ENCODE measurements at places on chromosomes 7 and 10.

- peak; percentile 61 for DNase-seq
Observed at GRCh38 chr10:61793760-61794703, 107.5 kb upstream of the ARID5B start.

DNA sequence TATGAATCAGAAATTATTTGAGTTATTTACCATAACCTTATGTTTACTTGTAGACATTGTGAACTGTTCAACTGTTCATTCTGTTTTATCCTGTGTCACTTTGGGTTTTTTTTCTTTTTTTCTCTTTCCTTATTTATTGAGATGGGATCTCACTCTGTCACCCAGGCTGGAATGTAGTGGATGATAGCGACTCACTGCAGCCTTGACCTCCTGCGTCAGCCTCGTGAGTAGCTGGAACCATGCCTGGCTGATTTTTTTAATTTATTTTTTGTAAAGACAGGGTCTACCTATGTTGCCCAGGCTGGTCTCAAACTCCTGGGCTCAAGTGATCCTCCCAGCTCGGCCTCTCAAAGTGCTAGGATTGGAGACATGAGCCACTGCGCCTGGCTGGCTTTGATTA, 97.1 kb downstream of the CSTF2T start:
- no peak for DNase-seq

GRCh38 chr7:75050501-75050900, 23.1 kb downstream of the RCC1L start:
- no peak for DNase-seq

DNA sequence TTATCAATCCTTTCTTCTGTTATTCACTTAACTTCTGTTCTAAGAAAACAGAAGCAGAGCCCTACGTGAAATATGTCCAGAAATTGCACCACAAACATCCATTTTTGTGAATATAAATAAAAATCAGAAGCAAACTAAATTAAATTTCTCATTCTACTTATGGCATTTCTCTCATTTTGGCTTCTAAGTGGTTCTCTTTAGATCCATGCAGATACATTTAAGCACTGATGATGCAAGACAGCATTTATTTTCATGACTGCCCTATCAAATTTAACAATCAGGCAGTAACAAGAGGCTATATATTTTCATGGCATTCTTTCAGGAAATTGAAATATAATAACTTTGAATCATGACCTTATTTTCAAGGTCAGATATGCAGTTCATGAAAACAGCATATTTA, 1049.6 kb downstream of the GRM8 start:
- DNase-seq, result no peak

GRCh38 chr10:75911426-75911825, 480.0 kb downstream of the LRMDA start:
- DNase-seq, result no peak

DNA sequence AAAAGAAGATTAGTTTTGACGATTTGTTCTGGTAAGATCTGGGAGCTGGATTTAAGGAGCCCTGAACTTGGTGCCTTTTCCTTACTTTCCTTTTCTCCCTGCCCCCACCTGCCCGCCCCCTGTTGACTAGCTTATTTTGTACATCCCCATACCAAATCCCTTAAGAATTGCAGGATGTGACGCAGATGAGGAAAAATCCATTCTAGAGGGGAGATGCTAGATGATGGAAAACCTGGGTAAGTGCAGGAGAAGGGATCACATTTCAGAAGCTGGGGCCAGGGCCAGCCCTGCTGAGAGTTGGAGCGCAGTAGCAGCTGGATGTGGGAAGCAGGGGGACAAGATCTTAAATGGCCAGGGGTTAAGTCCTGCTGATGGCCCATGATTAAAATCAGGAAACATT, 93.9 kb downstream of the CCDC3 start:
- DNase-seq, result no peak

DNA sequence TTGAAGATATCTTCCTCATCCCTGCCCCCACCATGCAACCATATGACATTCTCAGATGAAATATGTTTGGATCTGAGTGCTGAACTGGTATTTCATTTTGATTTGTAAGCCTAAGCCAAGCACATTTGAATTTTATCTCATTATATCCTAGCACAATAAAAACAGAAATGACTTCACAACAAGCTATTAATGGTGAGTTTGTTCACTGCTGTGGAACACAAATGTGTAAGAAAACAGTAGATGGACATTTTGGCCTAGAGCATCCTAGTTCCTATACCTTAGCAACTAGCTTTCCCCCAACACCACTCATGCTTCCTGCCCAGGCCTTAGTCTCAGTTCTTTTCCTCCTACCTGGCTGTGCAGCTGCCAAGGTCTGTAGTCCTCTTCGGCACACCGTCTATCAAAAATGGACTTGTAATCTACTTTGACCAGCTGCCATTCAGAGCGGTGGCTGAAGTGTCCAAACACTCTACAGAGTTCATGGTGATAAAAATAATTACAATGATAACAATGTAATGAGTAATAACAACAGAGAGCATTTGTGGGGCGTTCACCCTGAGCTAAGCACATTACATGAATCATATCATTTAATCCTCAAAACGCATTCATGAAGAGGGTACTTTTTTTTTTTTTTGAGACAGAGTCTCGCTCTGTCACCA, 491.9 kb downstream of the SORCS1 start:
- DNase-seq, result no peak

DNA sequence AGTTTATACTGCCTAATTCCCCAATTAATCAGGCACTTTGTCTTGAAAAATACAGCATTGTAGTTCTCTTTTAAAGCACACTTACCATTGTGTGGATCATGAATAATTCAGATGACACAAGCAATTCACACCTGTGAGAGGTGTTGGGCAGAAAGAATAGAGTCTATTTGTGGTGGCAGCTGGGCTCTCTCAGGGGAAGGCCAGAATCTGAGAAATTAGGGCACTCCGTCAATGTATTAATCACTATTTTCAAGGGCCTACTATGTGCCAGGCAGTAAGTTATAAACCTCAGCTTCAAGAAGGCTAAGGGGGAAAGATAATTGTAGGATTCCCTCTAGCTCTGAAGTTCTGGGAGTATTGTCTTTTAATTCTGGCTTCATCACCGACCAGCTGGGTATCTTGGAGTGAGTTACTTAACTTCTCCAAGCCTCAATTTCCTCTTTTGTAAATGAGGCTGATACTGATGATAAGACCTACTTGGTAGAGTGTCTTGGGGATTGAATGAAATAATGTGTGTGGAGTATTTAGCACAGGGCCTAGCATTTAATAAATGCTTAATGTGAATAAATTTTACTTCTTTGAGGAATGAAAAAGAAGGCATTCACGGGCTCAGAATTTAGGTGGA, 2.5 kb downstream of the CHN2 start:
- no peak for DNase-seq

DNA sequence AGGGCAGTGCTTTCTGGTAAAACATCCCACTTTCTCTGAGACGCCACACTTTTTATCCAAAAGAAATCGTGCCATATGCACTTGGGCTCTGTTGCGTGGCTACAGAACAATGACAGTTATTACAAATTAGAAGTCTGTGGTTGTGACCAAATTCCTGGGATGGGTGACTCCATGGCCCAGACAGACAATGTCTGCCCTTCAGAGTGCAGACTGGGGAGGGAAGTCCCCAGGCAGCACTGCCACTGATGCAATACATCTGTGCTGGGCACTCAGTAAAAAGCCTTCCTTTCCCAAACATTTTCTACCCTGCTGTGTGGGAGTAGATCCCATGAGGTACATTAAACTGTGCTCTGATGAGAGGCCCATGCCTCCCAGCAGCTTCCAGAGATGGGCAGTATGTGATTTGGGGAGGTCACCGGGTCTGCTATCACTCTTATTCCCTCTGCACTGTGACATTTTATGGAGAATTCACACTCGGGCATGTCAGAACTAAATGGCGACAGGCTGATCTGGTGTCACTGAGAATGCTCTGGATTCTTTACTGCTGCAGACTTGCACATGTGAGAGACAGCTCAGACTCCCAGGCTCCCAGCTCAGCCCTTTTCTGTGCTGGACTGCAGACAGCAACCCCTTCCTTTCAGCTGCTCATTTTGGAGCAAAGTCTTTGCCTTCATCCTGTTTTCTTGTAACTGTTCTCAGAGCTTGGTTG, 243.5 kb upstream of the ZNF32 start:
- DNase-seq, result no peak

DNA sequence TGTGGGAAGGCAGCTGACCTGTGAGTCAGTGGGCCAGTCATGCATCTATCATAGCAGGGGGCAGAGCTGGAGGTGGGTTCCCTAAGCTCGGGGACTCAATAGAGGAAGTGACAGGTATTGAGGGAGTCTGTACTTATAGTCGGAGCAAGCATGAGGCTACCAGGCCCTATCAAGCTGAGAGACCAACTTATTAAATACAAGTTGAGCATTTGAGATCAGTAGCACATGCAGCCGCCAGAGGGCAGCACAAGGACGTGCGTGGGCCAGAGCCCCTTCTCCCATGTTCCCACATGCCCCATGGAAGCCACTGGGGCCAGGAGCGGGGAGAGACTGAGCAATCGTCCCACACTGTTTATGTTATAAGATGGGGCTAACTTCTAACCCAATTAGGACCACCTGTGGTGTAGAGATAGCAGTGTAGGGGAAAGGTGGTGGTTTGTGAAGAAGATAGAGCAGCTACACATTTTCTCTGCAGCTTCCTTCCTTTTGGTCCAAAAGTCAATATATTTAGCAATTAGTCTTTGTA, 13.0 kb upstream of the STK31 start:
- DNase-seq, result peak; percentile 5

GRCh38 chr7:25456467-25457171, 228.3 kb upstream of the NPVF start:
- peak; percentile 53 for DNase-seq

- DNase-seq, result no peak
Observed at GRCh38 chr10:53690524-53691240, 918.1 kb upstream of the MBL2 start.

DNA sequence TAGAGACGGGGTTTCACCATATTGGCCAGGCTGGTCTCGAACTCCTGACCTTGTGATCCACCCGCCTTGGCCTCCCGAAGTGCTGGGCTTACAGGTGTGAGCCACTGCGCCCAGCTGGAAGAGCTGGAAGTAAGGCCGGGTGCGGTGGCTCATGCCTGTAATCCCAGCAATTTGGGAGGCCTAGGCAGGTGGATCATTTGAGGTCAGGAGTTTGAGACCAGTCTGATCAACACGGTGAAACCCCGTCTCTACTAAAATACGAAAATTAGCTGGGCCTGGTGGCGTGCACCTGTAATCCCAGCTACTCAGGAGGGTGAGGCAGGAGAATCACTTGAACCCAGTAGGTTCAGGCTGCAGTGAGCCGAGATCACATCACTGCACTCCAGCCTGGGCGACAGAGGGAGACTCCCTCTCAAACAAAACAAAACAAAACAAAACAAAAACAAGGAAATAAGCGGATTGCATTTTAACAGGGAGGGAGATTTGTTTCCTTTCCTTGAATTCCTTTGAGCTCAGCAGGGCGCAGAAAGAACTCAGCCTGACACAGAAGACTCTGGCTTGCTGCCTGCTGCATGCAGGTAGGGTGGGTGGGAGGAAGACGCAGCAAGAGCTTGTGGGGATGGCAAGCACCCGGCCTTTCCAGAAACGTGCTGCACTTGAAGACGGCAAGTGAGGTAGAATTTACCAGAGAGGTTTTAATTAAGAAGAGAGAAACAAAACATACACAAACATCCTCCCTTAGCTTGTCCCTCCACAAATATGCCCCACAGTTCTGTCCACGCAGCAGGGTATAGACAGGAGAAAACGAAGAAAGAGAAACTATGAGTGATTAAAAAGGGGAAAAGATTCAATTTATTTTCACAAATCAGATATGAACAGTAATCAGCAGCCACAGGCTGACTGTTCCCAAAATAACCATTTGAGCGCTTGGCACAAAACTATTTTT, 148.0 kb downstream of the RNF216 start:
- DNase-seq, result no peak

DNA sequence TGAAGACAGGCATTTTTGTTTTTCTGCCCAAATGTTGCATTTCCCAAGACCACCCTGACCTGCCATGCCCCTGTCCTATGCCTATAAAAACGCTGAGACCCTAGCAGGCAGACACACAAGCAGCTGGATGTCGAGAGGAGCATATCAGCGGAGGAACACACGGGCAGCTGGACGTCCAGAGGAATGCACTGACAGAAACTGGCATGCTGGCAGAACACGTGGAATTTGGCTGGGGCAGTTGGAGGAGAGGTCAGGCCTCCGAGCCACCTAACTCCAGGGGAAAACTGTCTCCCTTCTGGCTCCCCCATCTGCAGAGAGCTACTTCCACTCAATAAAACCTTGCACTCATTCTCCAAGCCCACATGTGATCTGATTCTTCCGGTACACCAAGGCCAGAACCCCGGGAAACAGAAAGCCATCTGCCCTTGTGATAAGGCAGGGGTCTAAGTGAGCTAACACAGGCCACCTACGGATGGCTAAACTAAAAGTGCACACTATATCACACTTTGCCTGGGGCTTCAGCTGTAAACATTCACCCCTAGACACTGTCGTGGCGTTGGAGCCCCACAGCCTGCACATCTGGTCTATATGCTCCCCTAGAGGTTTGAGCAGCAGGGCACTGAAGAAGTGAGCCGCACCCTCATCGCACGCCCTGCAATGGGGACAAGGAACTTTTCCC, 10.0 kb upstream of the CDHR3 start:
- no peak for DNase-seq

- peak; percentile 68 for DNase-seq
Observed at GRCh38 chr7:151172273-151173141, 5.0 kb upstream of the GBX1 start.

DNA sequence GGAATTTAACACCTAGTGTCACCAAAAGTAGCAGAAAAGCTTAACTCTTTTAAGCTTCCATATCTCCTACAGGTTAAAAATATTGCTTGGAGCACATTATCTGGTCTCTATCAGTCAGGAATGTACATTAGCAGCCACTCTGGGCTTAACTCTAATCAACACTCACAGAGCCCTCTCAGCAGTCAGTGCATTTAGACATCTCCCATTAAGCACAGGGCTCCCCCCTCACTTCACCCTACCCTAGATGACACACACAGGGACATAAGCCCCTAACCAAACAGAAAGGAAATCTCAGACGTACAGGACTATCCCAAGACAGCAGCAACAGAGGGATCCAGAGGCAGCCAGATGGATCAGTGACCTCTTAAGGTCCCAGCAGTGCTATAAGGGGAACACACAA, 26.4 kb downstream of the FBXW4 start:
- DNase-seq, result no peak

GRCh38 chr10:80878330-80878729, 340.6 kb downstream of the SH2D4B start:
- DNase-seq, result no peak

DNA sequence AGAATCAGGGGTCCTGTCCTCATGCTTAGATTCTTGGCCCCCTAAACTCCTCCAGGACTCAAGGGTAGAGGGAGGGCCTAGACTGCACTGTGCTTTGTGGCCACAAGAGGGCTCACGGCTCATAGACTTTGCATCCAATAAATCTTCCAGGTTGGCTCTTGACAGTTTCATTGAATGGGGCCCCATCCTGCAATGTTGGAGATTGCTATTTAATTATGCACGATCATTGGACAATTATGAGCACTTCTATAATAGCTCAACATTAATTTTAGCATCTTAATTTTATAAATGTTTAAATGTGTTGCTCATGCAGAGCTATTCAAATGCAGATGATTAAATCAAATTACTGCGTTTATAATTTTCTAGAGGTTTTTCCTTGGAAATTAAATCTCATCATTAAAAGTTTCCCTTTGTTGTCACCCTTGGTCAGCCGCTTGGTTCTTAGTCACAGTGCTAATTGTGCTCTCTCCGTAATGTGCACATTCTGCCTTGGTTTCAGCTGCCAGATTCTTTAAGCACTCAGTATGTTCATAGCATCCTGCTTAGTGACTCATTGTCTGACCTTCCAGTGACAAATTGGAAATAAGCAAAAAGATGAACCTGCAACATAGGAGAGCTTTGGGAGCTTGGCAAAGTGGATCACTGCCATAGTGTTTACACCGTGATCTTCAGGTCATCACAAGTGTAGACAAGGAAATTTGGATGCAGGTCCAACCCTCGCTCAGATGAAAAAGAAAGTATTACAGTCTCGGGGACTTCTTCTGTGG, 33.4 kb upstream of the PLPP4 start:
- peak; percentile 36 for DNase-seq
